ENCODE measurements at places on chromosomes 13 and 19. TPM values are rescaled to one million over a fixed set of nuclear protein-coding genes. Genes with fewer than 3 reads are reported as not detected.

The THSD8 gene
- polyA plus RNA-seq = 48.0 TPM

DNA sequence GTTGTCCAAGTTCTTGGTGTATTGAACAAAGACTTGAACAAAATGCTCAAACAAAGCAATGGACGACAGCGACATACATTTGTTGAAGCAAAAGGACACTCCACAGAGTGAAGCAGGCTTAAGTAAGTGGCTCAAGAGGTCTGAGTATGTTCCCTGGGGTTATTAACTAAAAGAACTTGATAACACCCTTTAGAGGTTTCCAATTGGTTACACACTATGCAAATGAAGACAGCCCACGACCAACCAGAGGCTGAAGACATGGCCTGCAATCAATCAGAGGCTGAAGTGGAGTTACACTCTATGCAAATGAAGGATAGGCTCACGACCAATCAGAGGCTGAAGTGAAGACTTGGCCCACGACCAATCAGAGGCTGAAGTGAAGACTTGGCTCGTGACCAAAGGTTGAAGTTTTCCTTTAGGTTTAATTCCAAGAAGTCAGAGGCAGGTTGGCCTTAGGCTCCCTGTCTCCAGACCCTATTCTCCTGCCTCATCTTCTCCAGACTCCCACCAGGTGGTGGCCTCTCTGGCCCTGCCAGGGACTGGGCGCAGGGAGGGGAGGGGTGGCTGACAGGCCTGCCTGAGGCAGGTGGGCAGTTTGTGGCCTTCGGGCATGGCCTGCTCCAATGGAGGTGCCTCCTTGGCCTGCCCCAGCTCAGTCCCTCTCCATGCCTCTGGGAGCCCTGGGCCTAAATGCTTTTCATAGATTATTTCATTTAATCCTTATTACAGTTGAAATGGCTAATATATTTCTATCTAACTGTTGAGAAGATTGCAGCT is 38.1 kb downstream of the CCDC169 start:
- no peak for DNase-seq

The GJB2 gene
- 1.0 TPM for polyA plus RNA-seq

DNA sequence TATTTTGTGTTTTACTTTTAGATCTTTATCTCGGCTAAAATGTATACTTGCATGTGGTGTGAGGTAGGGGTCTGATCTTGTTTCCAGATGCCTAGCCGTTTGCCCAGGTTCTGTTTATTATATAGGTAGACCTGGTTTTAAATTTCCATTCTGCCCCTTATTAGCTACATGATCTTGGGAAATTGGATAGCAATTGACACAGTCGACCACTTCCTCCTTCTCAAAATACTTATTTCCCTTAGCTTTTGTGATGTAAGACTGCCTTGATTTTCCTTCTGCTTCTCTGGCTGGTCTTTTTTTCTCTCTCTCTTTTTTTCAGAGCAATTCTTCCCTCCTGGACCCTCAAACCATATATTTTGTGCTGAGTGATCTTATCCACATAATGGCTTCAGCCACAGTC is 3.0 kb upstream of the PGLYRP1 start:
- no peak for DNase-seq

The SLITRK5 gene
- 0.64 TPM for polyA plus RNA-seq

GRCh38 chr19:3679581-3679980 is 20.7 kb downstream of the PIP5K1C start:
- DNase-seq = no peak

The GPR183 gene
- polyA plus RNA-seq = 0.95 TPM

The CTXN1 gene
- 260 TPM for polyA plus RNA-seq

DNA sequence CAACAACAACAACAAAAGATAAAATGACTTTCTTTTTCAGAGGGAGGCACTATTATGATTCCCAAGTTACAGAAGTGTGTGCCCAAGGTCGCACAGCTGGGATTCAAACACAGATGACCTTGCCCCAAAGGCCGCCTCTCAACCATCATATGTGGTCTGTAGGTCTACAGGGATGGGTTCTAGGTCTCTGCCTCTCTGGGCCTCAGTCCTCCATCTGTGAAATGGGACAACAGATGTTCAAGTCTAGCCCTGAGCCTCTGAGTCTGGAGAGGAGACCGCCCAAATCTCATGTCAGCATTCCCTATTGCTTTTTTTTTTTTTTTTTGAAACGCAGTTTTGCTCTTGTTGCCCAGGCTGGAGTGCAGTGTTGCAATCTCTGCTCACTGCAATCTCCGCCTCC is 4.9 kb downstream of the NPAS1 start:
- no peak for DNase-seq

DNA sequence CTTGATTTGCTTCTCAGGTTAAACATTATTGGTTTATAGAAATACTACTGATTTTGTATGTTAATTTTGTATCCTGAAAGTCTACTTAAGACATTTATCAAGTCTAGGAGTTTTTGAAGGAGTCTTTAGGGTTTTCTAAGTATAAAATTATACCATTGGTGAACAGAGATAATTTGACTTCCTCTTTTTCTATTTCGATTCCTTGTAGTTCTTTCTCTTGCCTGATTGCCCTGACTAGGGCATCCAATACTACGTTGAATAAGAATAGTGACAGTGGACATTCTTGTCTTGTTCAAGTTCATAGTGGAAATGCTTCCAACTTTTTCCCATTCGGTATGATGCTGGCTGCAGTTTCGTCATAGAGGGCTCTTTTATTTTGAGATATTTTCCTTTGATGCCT is 807.5 kb upstream of the SLC10A2 start:
- no peak for DNase-seq

- DNase-seq = no peak
These were observed 5.7 kb upstream of the SHKBP1 start for GRCh38 chr19:40571005-40571318.

GRCh38 chr13:89750371-89750770 is 1597.1 kb upstream of the MIR17HG start:
- no peak for DNase-seq

DNA sequence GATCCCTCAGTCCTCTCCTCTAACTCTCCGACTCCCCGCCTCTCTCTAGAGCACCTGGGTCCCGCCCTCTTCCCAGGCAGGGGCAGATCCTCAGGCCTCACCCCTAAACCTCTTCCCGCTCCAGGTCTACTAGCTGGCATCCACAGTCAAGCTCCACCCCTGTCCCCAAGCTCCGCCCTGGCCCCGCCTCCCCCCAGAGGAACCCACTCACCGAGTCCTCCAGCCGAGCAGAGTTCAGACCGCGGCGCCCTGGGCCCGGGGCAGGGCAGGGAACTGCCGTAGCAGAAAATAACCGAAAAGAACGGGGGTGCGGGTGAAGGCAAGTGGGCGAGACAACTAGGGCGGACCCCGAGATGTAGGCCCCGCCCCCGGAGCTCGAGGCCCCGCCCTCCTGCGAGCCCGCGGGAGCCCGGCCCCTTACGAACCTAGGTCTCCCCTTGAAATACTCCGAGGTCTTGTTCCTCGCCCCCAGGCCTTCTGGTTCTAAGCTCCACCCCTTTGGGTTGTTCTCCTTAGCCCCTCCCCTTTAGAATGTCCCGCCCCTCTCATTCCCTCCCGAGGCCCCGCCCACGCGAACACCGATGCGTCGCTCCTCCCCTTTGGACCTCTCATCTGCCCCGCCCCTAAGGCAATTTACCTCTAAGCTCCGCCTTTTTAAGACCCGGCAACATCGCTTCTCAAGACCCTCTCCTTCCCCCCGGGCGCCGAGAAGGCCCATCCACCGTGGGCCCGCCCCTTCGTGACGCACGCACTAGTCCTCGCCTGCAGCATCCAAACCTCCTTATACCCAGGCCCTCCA is at the start of gene GGN:
GGN (minus strand) TSS at position 485 of the 799 bp plus-strand sequence. CDS start 773 bp downstream, outside the sequence.
- DNase-seq = peak; percentile 96

DNA sequence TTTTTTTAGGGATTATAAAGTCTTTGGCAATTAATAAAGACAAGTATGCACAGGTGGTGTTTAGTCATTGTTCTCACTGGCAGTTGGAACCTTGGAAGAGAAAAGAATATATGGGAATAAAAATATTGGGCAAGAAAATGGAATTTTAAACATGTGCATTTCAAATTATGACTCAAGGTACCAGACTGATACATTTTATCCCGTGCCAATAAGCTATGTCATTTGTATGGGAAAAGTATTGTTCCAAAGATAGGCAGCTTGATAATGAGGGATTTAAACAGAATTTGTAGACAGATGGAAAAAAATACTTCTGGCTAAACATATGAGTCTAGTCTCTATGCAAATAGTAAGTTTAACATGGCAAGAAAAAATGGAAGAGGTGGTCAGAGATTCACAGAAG is 169.5 kb upstream of the UFM1 start:
- DNase-seq = no peak

The LILRB5 gene
- 1.9 TPM for polyA plus RNA-seq

DNA sequence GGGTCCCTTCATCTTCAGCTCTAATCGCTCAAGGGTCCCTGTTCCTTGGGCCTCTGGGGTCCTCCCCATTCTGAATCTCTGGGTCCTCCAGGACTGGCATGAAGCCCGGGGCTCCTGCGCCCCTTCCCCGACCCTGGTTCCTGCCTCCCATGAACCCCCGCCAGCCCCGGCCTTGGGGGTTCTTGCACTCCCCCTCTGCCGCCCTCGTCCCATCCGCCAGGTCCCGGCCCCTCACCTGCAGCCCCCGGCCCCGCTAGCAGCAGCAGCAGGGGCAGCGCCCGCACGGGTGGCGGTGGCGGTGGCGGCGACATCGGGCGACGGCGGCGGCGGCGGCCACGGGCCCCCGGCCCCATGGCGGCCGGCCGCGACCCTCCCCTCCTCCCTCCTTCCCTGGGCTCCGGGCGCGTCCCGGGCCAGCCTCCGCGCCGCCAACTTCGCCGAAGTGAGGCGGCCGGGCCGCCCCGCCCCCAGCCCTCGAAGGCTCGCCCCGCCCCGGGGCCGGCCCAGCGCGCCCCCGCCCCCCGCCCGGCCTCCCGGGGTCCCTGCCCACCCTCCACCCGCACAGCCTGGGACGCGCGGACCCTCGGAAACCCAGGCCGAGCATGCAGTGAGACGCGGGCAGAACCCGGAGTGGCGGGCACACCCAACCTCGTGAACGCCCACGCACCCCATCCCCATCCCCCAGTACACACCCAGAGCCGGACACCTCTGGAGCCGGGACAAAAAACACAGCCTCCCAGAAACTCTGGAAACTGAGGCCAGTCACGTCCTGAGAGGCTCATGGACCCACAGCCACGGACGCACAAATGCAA is at the start of gene NOTCH3:
NOTCH3 (minus strand) TSS at position 443 of the 812 bp plus-strand sequence; CDS start at position 353, 90 bp downstream.
- peak; percentile 21 for DNase-seq

DNA sequence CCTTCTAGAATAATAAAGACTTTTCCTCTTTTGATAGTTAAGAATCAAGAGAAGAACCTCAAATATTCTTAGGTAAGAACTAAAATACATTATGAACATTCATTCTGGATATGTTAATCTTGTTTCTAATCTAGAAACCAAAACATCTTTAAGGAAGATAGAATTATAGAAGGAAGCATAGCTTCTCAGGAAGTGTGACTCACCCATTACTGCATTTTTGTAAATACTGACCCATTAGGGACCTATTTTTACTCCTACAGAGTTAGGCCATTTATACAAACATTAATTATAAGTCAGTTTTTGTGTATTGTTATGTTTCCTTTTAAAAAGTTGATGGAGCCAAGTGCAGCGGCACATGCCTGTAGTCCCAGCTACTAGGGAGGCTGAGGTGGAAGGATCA is 147.1 kb downstream of the NUFIP1 start:
- no peak for DNase-seq

GRCh38 chr13:37985281-37985680 is 115.7 kb upstream of the TRPC4 start:
- no peak for DNase-seq

GRCh38 chr19:50024719-50025021 is 502 bp downstream of the VRK3 start:
- no peak for DNase-seq

The SLITRK6 gene
- 2.2 TPM for polyA plus RNA-seq

The MCF2L gene
- 61.7 TPM for polyA plus RNA-seq

DNA sequence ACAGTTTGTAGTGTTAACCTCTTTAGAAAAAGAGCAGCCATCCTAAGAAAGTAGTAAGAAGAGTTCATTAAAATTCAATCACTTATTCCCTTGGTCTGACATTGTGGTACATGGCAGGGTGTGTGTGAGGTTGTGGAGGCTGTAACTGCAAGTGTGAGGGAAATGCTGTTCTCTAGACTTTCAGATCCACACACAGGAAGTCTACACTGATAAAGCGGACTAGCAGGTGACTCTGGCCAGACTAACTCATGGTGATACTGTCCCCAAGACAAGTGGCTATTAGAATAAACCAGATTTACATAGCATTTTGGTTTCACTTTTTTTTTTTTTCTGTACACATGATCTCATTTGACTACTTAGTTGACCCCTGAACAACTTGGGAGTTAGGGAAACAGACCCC is 10.0 kb downstream of the MTIF3 start:
- DNase-seq = no peak

The CEACAM7 gene
- 0.22 TPM for polyA plus RNA-seq

DNA sequence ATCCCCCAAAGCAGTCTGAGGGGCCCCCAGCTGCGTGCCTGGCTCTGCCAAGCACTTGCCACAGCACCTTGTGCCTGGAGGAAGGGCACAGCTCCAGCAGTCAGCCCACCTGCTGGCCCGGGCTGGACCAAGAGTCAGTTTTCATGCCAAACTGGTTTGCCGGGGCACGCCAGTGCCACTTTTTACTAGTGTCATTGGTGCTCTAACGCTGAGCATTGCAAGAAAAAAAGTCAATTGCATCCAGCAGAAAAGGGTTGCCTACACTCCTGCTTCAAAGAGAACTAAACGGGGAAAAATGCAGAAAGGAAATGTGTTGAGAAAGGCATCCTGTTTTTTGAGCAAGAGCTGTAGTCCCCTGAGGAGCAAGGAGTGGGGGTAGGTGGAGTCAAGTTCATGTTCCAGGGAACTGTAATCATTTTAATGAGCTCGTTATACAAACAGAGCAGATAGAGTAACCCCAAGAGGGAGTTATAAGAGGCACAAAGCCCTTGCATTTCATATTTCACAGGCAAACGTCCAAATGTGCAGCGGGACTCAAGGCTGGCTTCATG is 68.4 kb downstream of the F2RL3 start:
- DNase-seq = peak; percentile 54
